ENCODE measurements at places on chromosomes 2 and 18. TPM values are rescaled to one million over a fixed set of nuclear protein-coding genes. Genes with fewer than 3 reads are reported as not detected.

Gene ZSWIM2
- polyA plus RNA-seq: not detected

Gene ZBTB14
- 16.8 TPM for polyA plus RNA-seq

Gene ABCG8
- polyA plus RNA-seq: not detected

Gene CCDC195
- not detected for polyA plus RNA-seq

Gene USP37
- polyA plus RNA-seq: 11.0 TPM

DNA sequence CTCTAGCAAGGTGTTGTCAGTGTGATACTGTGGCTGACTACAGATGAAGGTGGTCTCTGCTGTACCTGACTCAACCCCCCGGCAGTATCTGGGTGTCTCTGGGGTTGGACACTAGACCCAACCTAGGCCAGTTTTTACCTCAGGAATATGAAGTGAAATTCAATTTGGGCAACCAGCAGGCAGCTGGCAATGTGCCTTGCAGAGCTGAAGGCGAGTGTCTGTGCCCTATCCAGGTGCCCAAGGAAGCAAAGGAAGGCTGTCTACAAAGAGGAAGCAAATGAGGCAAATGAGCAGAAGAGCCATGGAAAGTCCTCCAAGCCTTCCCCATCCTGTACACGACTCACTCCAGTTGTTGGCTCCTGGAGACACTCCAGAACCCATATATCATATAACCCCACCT is 264.6 kb upstream of the AGAP1 start:
- H3K4me1 ChIP-seq: no peaks in the 10 kb centered on the region
- no peak overlapping the region for H3K27ac ChIP-seq
- no peaks in the 10 kb centered on the region for H3K27me3 ChIP-seq
- DNase-seq: no peak

DNA sequence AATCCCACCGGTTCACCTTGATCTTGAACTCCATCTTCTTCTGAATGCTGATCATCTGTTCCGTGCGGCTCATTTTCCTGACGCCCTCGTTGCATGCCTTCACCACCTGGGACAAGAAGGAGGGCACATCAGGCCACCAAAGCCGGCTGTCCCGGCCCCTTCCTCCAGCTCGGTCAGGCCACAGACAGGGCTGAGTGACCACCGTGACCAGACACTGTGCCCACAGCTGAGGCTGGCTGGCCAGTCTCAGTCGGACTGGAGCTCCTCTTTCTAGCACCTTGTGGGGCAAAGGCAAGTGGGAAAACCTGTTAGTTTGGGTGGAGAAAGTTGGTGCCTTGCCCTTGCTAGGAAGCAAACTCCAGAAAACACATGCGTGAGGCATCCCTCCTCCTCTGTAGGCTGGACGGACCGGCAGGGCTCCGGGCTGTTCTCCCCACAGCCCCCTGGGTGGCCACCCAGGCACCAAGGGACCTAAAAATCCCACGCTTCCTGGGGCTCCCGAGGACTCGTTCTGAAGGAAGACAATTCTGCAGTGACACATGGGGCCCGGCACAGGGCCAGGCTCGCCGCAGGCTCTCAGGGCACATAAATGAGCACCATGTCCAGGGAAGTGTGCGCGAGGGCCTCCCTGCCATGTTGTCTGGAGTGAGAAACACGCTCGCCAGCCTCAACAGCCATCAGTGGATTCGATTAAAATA is 15.3 kb downstream of the SNORC start:
- no peaks in the 10 kb centered on the region for H3K4me1 ChIP-seq
- DNase-seq: no peak
- H3K4me3 ChIP-seq: no peak overlapping the region
- H3K27ac ChIP-seq: no peak overlapping the region
- no peaks in the 10 kb centered on the region for H3K36me3 ChIP-seq
- no peaks in the 10 kb centered on the region for H3K27me3 ChIP-seq

GRCh38 chr18:78813156-78813555 is 166.5 kb upstream of the SALL3 start:
- no peak overlapping the region for H3K27ac ChIP-seq
- no peaks in the 10 kb centered on the region for H3K27me3 ChIP-seq
- no peak overlapping the region for H3K4me3 ChIP-seq
- DNase-seq: no peak
- H3K4me1 ChIP-seq: no peaks in the 10 kb centered on the region

GRCh38 chr2:235494716-235495372 is 1.0 kb downstream of the AGAP1 start:
- H3K36me3 ChIP-seq: no peaks in the 10 kb centered on the region
- no peaks in the 10 kb centered on the region for H3K4me1 ChIP-seq
- no peak overlapping the region for H3K4me3 ChIP-seq
- no peaks in the 10 kb centered on the region for H3K27me3 ChIP-seq
- DNase-seq: no peak

- DNase-seq: no peak
- H3K27ac ChIP-seq: no peak overlapping the region
- H3K27me3 ChIP-seq: no peaks in the 10 kb centered on the region
- no peak overlapping the region for H3K4me3 ChIP-seq
Measured at GRCh38 chr2:67883316-67884087, 179.3 kb downstream of the C1D start.

All from CD4-positive, alpha-beta memory T cell (primary cell).